ENCODE measurements at places on chromosomes 16 and 17.

- no peak for DNase-seq
Measured at GRCh38 chr16:46897471-46897870, 13.3 kb downstream of the GPT2 start.

DNA sequence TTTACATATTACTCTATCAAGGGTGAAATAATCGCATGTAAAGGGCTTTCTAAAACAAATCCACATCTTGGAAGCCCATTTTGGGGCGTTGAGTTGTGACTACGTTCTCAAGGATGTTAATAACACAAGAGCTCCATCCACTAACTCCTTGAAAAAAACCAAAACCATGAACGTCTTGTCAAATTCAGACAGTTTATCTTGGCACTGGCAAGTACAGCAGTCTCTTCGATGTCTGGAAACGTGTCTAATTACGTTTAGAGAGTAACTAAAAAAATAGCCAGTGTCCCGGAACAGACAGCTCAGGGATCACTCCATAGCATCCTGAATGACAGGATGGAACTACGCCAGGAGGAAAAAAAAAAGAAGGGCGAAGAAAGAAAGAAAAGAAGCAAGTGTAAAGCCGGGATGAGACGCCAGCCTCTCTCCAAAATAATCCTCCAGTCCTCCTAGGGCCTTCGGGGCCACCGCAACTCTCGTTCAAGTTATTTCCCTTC, 954 bp downstream of the MYO1D start:
- no peak for DNase-seq

GRCh38 chr16:57258910-57259475, 13.9 kb downstream of the ARL2BP start:
- no peak for DNase-seq

DNA sequence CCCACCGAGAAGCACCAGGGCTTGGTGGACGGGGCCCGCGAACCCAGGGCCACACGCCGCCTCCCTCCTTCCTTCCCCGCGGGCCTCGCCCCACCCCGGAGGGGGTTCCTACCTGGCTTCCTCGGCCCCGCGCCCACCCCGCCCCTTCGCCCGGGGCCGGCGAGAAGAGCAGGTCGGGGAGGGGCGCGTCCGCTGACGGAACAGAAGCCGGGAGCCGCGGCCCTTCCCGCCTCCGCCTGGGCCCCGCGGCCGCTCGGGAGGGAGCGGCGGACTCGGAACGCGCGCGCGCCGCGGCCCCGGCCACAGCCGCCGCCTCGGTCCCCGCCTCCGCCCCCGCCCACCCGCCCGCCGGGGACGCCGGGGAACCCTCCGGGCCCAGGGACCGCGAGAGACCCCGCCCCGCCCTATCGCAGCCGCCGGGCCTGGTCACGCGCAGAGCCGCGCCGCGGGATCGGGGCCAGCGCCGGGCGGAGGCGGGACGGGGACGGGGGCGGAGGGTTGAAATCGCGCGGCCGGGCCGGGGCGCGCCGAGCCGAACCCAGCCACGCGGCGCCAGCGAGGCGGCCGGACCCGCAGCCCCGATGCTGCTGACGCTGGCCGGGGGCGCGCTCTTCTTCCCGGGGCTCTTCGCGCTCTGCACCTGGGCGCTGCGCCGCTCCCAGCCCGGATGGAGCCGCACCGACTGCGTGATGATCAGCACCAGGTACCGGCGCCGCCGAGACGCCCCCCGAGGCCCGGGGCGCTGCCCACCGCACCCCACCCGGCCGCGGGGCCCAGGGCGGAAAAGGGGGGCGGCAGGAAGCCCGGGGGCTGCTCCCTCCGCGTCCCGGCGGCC, at the start of gene TLCD3A:
Gene TLCD3A (plus strand): TSS at position 530 of the 835 bp plus-strand sequence. CDS start 52 bp downstream, at position 582.
- peak; percentile 86 for DNase-seq
